ENCODE measurements at places on chromosomes 2 and 18. TPM values are rescaled to one million over a fixed set of nuclear protein-coding genes. Genes with fewer than 3 reads are reported as not detected.

The ALPI gene
- not detected for polyA plus RNA-seq

The TUBA3E gene
- 0.31 TPM for polyA plus RNA-seq

The LHCGR gene
- polyA plus RNA-seq: 0.54 TPM

The LYG1 gene
- 0.50 TPM for polyA plus RNA-seq

The POMC gene
- 8.5 TPM for polyA plus RNA-seq

The RAB27B gene
- 0.13 TPM for polyA plus RNA-seq

The SKOR2 gene
- not detected for polyA plus RNA-seq

- no peak for DNase-seq
- H3K36me3 ChIP-seq: no peaks in the 10 kb centered on the region
- H3K4me3 ChIP-seq: no peak overlapping the region
- no peaks in the 10 kb centered on the region for H3K4me1 ChIP-seq
- no peak overlapping the region for H3K27ac ChIP-seq
Measured at GRCh38 chr18:37124516-37124915, 295.6 kb downstream of the KIAA1328 start.

GRCh38 chr18:3360211-3360610 lies 89.8 kb upstream of the TGIF1 start:
- no peaks in the 10 kb centered on the region for H3K27me3 ChIP-seq
- H3K4me1 ChIP-seq: 0 out of 2 replicates have a peak, but pooled peaks cover 9% of the 10 kb centered on the region
- DNase-seq: peak; percentile 83
- no peak overlapping the region for H3K27ac ChIP-seq
- no peaks in the 10 kb centered on the region for H3K36me3 ChIP-seq

DNA sequence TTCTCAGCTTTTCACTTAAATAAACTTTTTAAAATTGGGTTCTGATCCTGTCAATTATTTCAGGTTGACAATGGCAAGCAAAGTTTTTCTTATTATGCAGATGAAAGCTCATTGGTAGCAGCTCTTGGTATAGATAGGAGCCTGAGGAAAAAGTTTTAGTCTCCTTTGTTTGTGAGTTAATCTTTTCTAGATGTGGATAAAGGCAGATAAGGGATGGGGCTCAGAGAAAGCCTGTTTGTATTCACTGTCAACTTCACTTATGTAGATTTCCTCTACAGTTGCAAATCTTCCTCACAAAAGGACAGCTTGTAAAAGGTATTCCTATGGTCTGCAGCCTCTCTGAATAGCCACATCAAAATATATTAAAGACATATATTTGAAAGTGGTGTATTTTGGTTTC lies 224.5 kb upstream of the SPOPL start:
- peak overlapping the region; percentile 83 for H3K27ac ChIP-seq
- no peaks in the 10 kb centered on the region for H3K36me3 ChIP-seq
- no peaks in the 10 kb centered on the region for H3K27me3 ChIP-seq
- peak overlapping the region; percentile 16 for H3K4me3 ChIP-seq
- peak; percentile 71 for DNase-seq

DNA sequence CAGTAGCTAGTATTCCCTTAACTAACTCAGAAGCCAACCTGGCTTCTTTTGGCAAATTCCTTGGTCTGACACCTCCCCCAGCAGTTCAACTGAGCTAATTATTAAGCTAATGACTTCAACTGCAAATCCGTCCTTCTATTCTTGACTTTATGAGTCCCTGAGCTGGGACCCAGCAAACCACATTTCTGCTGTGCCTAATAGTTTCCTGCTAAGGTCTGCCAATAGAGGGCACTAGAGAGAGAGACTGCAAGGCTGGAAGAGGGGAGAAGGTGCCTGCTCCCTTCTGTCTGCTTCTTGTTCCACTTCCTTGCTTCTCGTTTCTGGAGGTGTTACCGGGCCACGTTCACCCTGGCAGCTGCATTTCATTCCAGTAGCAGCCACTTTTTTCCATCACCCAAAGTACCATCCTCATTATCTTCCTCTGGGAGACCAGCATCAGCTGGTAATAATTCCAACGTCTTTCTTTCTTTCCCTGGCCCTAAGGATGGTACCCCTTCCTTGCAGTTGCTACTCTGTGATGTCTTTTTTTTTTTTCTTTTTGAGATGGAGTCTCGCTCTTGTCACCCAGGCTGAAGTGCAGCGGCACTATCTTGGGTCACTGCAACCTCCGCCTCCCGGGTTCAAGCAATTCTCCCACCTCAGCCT lies 352.0 kb downstream of the TNS1 start:
- H3K4me1 ChIP-seq: peaks cover 8% of the 10 kb centered on the region
- no peak overlapping the region for H3K27ac ChIP-seq
- no peaks in the 10 kb centered on the region for H3K27me3 ChIP-seq
- no peak overlapping the region for H3K4me3 ChIP-seq

DNA sequence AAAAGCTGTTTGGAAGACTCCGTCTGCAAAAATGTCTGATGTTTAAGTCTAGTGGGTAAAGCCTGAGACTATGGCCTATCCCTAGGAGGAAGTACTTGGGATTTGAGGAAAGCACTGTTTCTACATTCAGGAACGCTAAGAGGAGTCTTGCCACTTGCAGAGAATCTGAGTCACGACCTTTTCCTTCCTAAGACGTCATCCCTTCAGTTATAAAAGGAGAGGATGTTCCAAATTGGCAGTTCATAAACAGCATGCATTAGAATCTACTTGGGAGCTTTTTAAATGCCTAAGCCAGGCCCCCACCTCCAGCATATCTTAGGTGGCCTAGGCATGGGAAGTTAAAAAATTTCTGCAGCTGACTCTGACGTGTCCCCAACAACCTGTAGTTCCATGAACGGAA lies 125.9 kb downstream of the TTC32 start:
- H3K36me3 ChIP-seq: no peaks in the 10 kb centered on the region
- no peak overlapping the region for H3K27ac ChIP-seq
- H3K27me3 ChIP-seq: no peaks in the 10 kb centered on the region

- peaks cover 10% of the 10 kb centered on the region for H3K4me1 ChIP-seq
- peak overlapping the region; percentile 55 for H3K27ac ChIP-seq
- no peaks in the 10 kb centered on the region for H3K27me3 ChIP-seq
- no peaks in the 10 kb centered on the region for H3K36me3 ChIP-seq
Measured at GRCh38 chr2:127637725-127638252, 8.2 kb upstream of the GPR17 start.

DNA sequence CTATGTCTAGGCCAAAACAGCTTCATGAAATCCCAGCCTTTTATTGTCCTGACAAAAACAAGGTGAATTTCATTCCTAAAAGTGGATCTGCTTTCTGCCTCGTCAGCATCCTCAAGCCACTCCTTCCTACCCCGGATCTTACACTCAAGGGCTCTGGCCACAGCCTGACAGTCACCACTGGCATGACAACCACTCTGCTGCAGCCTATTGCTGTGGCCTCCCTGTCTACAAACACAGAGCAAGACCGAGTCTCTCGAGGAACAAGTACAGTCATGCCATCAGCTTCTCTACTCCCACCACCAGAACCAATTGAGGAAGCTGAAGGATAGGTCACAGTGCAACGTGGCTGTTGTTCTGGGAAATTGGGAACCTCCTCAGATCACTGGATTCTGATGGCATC lies 106.1 kb downstream of the ICA1L start:
- no peak for DNase-seq
- H3K27ac ChIP-seq: peak overlapping the region; percentile 42
- no peak overlapping the region for H3K4me3 ChIP-seq

DNA sequence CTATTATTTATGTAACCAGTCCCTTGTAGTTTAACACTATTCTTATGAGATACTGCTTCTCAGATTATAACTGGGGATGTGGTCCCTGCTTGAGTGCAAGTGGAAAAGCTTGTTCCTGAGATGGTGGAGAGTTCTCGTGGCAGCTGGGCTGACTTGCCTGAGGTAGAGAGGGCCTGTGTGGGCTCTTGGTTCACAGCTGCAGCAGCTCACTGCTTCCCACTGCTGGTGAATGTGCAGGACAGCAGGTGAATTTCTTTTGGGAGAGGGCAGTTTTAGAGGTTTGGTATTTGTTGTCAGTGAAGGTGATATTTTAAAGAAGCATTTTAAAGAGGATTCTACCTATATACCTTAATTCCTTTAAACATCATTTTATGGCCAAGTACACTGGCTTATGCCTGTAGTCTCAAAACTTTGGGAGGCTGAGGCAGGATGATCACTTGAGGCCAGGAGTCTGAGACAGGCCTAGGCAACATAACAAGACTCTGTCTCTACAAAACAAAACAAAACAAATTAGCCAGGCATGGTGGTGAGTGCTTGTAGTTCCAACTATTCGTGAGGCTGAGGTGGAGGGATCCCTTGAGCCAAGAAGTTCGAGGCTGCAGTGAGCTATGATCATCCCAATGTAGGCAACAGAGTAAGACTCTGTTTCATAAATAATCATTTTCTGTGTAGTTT lies 94.8 kb downstream of the MTA3 start:
- H3K4me1 ChIP-seq: peaks cover 29% of the 10 kb centered on the region
- peaks cover 6% of the 10 kb centered on the region for H3K36me3 ChIP-seq
- H3K27ac ChIP-seq: peak overlapping the region; percentile 82
- no peaks in the 10 kb centered on the region for H3K27me3 ChIP-seq
- DNase-seq: peak; percentile 90

GRCh38 chr2:124526221-124526620 lies 501.1 kb downstream of the CNTNAP5 start:
- no peak overlapping the region for H3K4me3 ChIP-seq
- 0 out of 2 replicates have a peak, but pooled peaks cover 6% of the 10 kb centered on the region for H3K4me1 ChIP-seq
- H3K27me3 ChIP-seq: no peaks in the 10 kb centered on the region
- H3K36me3 ChIP-seq: no peaks in the 10 kb centered on the region
